ENCODE measurements at places on chromosomes 2 and 18. TPM values are rescaled to one million over a fixed set of nuclear protein-coding genes. Genes with fewer than 3 reads are reported as not detected.

Gene BOLL
- not detected for total RNA-seq

Gene ACMSD
- not detected for total RNA-seq

Gene CARF
- total RNA-seq = 7.1 TPM

Gene NDUFAF7
- 22.6 TPM for total RNA-seq

Gene NCOA1
- total RNA-seq = 25.1 TPM

Gene ALK
- not detected for total RNA-seq

Gene FAP
- 0.76 TPM for total RNA-seq

Gene IL18R1
- 83.8 TPM for total RNA-seq

Gene CNOT9
- total RNA-seq = 109 TPM

Gene TGFA
- total RNA-seq = 0.05 TPM

Gene DES
- total RNA-seq = not detected

Gene ICOS
- 63.1 TPM for total RNA-seq

Gene KCNE4
- not detected for total RNA-seq

Gene IL36G
- 0.29 TPM for total RNA-seq

Gene CYP27C1
- total RNA-seq = not detected

Gene GPR55
- 0.98 TPM for total RNA-seq

Gene FRZB
- total RNA-seq = not detected

Gene OTOS
- not detected for total RNA-seq

Gene EN1
- not detected for total RNA-seq

Gene ALLC
- total RNA-seq = not detected

Gene ZNF396
- 0.54 TPM for total RNA-seq

Gene PLEKHH2
- 0.10 TPM for total RNA-seq

Gene CNGA3
- not detected for total RNA-seq

Gene SULT1C4
- not detected for total RNA-seq
